ENCODE measurements at places on chromosomes 4 and X.

DNA sequence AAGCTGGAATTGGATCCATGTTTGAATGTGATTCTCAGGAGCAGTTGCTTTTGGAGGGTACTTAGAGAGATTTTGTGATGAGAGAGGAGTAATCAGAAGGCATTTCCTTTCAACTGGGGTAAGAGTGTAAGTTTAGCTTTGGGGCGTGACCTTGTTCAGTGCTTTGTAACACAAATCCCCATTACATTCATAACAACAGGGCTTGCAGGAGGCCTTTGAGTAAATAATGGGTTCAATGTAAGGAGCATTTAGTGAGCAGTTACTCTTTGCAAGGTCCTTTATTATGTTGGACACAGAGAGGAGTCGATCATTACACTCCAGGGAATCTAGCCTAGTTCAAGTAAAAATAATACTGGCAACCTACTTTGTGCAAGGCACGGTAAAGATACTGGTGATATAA is 74.0 kb upstream of the AFF2 start:
- DNase-seq, result no peak

- DNase-seq, result no peak
Observed at GRCh38 chr4:182770996-182771514, 146.1 kb downstream of the DCTD start.

DNA sequence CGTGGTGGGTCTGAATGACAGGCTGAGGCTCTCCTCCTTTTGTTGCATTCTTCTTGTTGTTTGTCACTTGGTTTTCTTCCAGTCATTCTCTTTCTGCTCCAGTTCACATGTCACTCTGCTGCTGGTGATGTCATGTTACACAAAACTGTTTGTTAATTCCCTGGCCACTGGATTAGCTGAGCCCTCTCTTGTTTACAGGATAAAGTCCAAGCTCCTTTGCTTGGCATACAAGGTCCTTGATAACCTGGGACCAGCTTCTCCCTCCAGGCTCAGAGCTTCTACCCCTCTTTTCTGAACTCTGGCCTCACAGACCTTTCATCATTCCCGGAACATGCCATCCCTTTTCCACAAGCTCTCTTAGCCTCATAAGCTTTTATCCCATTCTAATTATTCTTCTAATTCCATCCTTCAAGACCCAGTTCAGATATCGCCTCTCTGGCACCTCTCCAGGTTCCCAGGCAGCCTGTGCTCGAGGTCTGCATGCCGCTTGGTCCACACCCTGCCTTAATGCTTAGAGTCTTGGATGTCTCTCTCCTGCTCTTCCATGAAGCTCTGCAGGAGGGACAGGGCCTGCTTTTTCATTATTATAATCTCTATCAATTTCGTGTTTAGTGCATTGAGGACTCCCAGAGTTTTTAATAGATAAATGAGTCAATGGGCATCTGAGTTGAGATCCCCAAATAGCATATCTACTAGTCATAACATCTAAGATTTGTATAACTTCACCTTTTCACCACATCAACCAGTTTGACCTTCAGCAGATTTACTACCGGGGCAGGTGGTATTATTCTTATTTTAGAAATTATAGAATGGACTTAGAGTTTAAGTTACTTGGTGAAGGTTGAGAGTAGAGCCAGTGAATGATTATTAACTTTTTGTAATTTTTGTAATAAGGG is 98.7 kb downstream of the TMEM131L start:
- DNase-seq, result peak; percentile 65

DNA sequence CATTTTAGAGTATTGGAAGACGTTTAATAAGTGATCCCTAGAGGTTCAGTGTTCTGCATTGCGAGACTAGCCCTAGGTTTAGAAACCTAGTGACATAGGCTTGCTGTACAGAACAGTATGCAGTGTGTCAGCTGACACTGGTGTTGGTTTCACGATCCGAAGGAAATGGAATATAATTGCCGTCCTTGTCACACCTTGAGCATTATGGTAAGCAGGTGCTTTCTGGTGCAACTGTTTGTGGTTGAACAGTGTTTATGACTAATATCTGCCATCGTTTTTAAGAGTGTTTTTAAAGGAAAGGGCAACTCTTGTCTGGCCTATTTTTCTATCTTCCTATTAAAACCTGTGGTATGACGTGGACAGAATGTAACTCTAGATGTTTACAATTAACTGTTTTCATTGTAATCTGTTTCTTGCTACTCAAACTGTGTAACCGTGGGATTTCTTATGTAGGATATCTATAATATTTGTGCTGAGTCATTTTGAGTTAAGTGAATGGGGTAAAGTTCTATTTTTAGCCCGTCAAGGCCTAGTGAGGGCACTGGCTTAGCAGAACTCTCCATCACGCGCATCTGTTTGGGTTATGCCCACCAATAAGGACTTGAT is 53.8 kb upstream of the TBC1D14 start:
- DNase-seq, result no peak

- DNase-seq, result no peak
Observed at GRCh38 chr4:78065508-78066192, 8.5 kb downstream of the FRAS1 start.

- DNase-seq, result no peak
Observed at GRCh38 chr4:104490096-104490769, 4.5 kb downstream of the CXXC4 start.

GRCh38 chr4:17567271-17567670 is 9.7 kb upstream of the LAP3 start:
- DNase-seq, result no peak

DNA sequence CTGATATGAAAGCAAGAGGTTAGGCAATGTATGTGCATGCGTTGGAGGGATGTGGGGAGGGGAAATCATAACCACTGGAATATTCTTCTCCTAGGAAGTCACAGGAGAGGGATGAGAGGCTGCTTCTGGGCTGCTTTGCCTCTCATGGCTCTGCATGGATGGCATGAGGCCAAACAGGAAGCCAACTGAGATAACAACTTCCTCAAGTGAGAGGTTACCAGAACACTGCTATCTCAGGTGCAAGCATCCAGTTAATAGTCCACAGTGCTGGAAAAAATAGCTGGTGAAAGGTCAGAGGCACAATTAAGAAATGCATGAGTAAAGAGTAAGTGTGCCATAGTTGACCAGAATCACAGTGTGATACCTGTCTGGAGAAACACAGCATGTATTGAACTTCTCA is 113.3 kb downstream of the ELOVL6 start:
- no peak for DNase-seq

- no peak for DNase-seq
Observed at GRCh38 chr4:182133033-182133432, 110.2 kb upstream of the TENM3 start.

DNA sequence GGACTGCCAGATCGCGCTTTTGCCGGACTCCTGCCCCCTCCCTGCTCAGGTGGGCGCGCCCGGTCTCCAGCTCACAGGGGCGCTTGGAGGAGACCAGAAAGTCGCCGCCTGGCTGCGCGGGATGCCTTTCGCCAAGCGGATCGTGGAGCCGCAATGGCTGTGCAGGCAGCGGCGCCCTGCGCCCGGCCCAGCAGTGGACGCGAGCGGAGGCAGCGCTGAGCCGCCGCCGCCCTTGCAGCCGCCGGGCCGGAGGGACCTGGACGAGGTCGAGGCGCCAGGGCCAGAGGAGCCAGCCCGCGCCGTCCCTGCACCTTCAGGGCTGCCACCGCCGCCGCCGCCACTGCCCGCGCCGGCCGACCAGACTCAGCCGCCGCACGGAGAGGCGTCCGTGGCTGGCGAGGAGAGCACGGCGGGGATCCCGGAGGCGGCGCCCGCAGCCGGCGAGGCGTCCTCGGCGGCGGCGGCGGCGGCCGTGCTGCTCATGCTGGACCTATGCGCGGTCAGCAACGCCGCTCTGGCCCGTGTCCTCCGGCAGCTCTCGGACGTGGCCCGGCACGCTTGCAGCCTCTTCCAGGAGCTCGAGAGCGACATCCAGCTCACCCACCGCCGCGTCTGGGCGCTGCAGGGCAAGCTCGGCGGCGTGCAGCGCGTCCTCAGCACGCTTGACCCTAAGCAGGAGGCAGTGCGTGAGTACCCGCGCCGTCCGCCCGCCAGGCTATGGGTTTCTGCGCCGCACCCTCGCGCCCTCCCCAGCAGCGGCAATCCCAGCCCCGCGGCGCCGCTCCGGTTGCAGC is 834 bp downstream of the NHS start:
- peak; percentile 18 for DNase-seq

GRCh38 chr4:104451573-104451972 is 43.1 kb downstream of the CXXC4 start:
- no peak for DNase-seq

- DNase-seq, result peak; percentile 21
Observed at GRCh38 chr4:11821772-11822430, 393.2 kb upstream of the HS3ST1 start.

- DNase-seq, result no peak
Observed at GRCh38 chr4:164803702-164804101, 49.8 kb downstream of the SMIM31 start.

DNA sequence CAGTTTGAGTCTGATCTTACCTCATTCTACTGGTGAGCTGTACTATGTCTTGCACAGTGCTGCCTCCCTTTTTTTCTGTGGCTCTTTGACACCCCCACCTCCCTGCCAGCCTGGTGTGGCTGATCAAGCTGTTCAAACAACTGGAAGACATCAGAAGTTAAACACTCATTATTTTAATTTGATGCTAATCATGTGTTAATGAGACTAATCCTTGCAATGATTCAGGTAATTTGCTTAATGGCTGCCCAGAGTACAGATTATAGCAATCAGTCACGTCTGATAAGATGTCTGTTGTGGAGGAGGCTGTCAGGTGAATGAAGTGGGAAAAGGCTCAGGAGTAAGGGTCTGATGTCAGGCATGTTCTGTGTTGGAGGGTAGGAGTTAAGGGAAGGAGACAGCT is 87.4 kb upstream of the GK2 start:
- no peak for DNase-seq

GRCh38 chr4:164847016-164847415 is 30.0 kb upstream of the APELA start:
- no peak for DNase-seq
